ENCODE measurements at places on chromosomes 3 and 15.

DNA sequence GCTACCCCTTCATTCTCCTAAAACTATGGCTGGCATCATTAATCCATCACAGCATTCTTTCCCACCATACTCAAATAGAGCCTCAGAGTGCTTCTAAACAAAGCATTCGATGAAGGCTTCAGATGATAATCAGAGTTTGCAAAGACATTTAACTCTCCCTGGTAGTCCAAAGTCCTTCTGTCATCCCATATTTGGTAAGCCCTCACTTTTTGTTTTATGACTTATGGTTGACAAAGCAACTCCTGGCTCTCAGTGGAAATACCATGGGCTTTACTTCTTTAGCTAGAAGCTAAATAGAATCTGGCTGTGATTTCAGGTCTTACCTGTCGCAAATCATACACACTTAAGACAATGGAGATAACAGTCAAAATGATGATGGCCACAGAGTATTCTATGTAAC lies 27.8 kb downstream of the ATP13A5 start:
- DNase-seq, result no peak

DNA sequence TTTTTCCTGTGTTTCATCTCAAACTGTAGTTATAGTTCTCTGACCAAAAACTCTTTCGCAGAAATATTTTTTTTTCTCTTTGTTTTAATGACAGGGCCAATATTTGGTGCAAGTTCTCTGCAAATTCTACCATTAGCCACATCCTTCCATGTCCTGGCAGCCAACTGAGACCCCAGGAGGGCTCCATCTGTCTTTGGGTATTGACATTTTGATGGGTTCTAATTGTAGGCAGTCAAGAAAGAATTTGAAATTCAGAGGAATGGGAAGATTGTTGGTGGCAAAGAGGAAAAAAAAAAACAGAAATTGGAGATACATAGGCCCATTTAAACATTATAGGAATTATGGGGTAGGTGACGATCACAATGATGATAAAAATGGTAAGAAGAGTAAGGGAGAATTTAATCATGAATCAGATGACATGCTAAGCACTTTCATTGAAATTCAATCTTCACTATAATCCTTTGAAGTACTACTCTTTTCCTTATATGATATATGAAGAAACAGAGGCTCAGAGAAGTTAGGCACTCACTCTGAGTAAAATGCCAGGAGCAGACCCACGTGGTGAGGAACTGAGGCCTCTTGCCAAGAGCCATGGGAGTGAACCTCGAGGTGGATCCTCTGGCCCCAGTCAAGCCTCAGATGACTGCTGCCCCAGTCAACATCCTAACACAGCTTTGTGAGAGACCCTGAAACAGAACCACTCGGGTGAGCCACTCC lies 151.4 kb downstream of the PDZRN3 start:
- no peak for DNase-seq

GRCh38 chr3:73530022-73530396 lies 94.7 kb downstream of the PDZRN3 start:
- DNase-seq, result no peak

DNA sequence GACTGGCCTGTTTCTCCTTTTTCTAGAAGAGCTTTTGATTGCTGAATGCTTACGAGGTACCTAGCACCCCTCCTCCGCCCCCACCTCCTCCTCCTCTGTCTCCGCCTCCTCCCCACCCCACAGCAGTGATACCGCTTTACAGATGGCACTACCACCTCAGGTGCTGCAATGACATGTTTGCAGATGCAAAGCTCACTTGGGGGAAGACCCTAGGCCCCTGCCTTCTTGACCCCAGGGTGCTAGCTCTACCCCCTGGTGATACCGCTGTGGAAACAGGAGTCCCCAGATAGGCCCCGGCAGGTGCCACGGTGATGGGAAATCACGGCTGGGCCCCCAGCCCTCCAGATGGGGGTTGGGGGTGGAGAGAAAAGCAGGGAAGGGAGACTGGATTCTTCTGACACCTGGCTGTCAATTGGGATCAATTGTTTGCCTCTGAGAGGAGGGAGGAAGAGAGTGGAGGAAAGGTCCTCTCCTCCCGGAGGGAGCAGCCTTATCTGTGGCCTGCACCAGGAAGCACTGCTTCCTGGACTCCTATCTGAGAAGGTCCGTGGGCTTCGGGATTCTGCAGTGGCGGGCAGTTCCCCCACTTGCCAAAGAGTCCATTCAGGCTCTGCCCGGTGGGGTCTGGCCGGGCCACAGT lies 37.6 kb downstream of the DNASE1L3 start:
- DNase-seq, result peak; percentile 61

DNA sequence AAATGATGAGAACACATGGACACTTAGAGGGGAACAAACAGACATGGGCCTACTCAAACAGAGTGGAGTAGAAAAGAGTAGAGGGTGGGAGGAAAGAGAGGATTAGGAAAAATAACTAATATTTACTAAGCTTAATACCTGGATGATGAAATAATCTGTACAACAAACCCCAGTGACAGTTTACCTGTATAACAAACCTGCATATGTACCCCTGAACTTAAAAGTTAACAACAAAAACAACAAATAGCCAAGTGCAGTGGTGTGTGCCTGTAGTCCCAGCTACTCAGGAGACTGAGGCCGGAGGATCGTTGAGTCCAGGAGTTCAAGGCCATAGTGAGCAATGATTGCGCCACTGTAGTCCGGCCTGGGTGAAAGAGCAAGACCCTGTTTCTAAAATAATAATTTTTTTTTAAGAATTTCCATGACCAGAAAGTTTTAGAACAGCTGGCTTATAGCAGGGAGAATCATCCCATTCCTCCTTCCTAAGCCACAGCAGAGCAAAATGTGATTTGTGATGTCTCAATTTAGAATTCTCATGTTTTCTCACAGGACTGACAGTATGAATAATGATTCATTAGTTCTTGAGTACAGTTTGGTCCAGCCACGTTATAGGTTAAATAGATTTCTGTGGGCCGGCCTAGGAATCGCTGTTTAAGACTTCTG lies 150.0 kb downstream of the ZNF609 start:
- DNase-seq, result no peak

DNA sequence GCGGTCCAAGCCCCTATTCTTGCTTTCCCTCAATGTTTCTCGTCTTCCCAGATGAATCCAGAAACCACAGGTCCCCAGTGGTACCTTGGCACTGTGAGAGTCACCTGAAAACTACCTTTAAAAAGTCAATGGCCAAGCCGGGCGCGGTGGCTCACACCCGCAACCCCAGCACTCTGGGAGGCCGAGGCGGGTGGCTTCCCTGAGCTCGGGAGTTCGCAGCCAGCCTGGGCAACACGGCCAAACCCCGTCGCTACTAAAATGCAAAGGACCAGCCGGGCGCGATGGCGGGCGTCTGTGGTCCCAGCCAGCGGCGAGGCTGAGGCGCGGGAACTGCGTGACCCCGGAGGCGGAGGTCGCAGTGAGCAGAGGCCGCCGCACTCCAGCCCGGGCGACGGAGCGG lies 285.9 kb downstream of the CHL1 start:
- no peak for DNase-seq

Measured in hematopoietic multipotent progenitor cell treated with erythropoietin and hydrocortisone succinate and interleukin-3 and kit ligand, for 4 days (in vitro differentiated cells).